ENCODE measurements at places on chromosomes 2 and 18. TPM values are rescaled to one million over a fixed set of nuclear protein-coding genes. Genes with fewer than 3 reads are reported as not detected.
A peak's percentile ranks its signal among the peaks of the same experiment; 100 is the strongest.

- DNase-seq = no peak
These were observed 47.0 kb upstream of the PTH2R start for GRCh38 chr2:208359632-208359986.

DNA sequence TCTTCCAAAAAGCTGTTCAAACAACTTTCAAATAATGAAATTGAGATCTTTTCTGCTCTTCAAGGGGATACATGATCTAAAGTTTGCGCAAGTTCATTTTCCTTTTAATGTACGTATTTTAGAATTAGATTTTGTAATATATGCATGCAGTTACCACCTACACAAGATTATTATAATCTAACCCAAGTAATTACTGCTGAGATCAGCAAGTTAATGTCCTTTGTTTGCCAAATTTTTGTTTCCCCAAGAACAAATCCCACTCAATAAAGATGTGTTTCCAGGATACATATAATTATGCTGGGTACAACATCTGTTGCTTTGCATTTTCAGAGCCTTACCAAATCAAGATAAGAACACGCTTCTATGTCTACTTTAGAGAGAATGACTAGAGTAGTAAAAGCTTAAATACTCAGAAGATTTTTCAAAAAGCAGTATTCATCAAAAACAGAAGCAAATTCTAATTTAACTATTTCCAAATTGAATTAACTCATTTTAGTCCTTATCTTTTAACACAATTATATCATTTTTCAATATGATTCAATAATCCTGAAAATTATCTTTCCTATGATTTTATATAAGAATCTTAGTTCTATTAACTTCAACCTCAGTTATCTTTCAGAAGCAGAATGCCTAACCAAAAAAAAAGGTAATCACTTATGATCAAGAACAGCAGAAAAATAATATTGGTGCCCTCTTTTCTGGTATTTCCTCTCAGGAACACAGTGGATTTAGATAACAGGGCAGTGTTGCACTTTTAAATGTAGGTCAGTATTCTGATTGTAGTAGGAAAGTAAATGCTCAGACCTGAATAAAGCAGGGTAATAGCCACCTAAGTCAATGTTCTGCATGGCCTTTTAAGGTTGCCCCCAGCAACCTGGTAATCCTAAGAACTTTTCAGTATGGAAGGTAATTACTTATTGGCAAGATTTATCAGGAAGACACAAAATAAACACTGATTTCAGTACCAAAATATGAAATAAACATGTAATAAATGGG is 28.0 kb downstream of the CERKL start:
- no peak for DNase-seq

Gene PDE6D
- total RNA-seq = 16.6 TPM

Gene DSC2
- 14.1 TPM for total RNA-seq

GRCh38 chr2:29783666-29784065 is 137.7 kb downstream of the ALK start:
- no peak for DNase-seq

DNA sequence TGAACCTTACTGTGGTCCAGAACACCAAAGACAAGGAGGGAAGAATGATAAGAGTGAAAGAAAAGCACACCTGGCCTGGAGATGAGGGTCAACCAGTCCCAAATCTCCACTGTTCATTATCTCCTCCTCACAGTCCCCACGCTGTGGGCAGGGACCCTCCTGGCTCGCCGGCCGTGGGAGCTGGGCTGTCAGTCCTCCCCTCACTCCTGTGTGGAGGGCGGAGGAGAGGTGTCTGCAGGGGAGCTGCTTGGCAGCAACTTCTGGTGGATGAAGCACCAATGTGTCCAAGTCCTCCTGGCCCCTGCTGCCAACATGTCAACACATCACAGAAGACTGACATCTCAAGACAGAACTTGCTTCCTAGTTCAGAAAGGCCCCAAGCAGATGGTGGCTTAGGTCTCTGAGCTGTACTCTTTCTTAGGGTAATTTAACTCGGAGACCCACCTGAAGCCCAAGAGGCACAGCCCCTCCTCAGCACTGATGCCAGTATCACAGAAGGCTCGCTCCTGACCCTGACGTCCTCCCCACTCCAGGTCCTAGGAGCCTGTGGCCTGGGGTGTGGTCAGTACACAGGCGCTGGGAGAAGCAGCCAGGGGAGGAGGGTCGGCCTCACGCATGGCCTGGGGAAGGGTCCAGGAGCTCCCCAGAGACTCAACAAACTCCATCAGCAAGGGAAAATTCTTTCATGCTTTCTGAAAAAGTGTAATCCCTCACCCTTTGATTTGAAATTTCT is 54.5 kb downstream of the PARD6G start:
- no peak for DNase-seq

Gene FOXD4L1
- not detected for total RNA-seq

DNA sequence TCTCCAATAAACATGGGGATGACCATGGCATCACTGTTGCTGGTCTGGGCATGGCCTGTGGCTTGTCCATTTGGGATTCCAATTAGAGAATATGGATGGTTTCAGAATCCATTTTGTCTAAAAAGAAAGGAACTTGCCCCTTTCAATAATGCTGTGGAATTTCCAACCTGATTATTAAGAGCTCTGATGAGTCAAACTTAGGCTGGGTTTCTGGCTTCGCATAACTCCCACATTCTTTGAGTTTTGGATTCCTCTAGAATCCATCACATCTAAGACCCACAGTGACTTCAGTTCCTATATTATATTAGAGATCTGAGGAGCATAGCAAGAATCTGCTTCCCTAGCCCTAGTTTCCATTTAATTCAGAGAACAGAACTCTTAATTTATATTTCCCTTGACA is 531.5 kb downstream of the TNS1 start:
- DNase-seq = no peak

- no peak for DNase-seq
These were observed 747.7 kb downstream of the NRXN1 start for GRCh38 chr2:50284188-50284587.

DNA sequence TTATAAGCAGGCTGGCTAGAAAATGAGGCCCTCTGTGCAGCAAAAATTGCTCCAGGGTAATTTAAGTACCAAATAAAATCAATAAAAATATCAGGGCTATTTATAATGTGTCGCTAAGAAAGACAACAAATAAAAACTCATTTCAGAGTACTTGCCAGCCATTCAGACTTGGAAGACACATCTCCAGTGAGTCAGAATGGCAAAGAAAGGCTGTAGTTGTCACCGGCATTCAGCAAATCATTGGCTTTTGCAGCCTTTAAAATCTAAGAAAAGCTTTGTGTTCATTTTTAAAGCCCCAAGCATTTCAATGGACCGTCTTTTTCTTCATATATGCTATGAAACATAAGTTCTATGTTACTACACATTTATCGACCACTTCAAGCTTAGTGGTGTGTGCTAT is 141.1 kb upstream of the HNMT start:
- no peak for DNase-seq

DNA sequence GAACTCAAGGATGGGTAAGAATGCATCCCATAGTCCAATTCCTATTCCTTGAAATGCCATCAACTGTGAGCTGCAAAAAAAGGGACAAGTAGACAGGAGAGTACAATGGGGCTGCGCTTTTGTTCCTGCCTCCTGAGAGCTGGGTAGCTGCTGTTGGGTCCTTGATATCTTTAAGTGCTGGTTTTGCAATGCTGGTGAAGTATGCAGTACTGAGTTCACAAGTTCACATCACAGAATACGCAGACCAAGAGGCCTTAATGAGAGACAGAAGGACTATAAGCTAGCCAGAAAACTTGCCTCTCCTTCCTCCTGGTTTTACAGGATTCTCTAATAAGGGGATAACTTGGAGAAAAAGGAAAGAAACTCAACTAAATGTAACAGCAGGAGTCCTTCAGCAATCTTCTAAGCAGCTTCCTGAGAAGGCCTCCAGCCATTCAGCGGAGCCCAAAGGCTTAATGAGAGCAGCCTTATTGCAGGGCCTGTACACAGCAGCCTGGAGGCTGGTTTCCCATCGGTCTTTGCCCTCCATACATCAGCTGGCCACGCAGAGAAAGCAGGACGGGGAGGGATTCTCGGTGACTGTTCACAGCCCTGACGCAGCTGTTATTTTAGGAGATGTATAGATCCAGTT is 293.1 kb downstream of the CDCA7 start:
- no peak for DNase-seq

Gene RAX
- total RNA-seq = not detected

DNA sequence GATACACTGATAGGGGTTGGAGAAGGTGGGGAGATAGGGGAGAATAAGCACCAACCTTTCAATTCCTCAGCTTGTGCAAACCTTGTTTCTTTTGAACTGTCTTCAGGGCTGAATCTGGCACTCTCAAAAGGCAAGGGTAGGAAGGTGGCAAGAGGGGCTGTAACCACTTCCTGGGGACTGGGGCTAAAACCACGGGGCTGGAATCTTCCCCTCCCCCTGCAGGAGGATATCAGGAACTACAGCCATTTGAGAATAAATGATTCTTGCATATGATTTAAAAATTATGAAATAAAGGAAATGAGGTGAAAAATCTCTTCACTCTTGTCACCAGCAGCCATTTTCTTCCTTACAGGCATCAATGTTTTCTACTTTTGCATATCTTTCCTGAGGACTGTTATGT is 50.8 kb downstream of the ATOH8 start:
- peak; percentile 20 for DNase-seq

DNA sequence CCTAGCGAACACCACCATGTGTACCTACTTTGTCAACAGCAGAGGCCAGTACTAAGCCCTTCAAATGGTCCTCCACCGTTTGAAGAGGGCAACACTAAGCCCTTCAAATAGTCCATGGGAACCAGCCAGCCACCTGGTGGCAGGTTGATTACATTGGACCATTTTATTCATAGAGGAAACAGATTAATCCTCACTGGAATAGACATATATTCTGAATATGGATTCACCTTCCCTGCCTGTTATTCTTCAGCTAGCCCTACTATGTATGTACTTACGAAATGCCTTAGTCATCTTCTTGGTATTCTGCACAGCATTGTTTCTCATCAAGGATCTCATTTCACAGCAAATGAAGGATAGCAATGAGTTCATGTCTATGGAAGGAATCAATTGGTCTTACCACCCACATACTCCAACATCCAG is 10.0 kb upstream of the ZNF396 start:
- no peak for DNase-seq

Gene CCDC102B
- 8.6 TPM for total RNA-seq

- no peak for DNase-seq
These were observed 267.6 kb upstream of the RAB12 start for GRCh38 chr18:8341481-8342230.

Gene IL1RL1
- 54.0 TPM for total RNA-seq

Gene LDLRAD4
- 80.2 TPM for total RNA-seq

Gene ANKRD30BL
- total RNA-seq = not detected

GRCh38 chr2:217248312-217248935 is 388.6 kb upstream of the TNP1 start:
- DNase-seq = peak; percentile 60

DNA sequence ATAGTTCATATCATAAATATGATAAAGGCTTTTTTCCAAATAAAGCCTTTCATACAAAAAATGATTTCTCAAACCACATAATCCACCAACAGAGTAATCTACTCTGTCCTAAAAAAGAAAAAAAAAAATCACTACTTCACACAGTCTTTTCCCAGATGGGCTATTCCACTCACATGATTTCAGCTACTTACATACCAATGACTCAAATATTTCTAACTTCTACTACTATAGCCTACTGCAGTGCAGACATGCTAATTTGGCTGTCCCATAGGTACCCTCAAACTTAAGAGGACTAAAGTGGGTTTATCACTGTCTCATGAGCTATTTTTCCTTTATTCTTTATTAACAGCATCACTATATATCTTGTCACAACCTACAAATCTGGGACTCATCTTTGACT is 57.4 kb downstream of the SLC66A3 start:
- no peak for DNase-seq

GRCh38 chr2:138395565-138396306 is 105.8 kb upstream of the SPOPL start:
- DNase-seq = peak; percentile 60

Gene HOXD3
- 0.73 TPM for total RNA-seq

DNA sequence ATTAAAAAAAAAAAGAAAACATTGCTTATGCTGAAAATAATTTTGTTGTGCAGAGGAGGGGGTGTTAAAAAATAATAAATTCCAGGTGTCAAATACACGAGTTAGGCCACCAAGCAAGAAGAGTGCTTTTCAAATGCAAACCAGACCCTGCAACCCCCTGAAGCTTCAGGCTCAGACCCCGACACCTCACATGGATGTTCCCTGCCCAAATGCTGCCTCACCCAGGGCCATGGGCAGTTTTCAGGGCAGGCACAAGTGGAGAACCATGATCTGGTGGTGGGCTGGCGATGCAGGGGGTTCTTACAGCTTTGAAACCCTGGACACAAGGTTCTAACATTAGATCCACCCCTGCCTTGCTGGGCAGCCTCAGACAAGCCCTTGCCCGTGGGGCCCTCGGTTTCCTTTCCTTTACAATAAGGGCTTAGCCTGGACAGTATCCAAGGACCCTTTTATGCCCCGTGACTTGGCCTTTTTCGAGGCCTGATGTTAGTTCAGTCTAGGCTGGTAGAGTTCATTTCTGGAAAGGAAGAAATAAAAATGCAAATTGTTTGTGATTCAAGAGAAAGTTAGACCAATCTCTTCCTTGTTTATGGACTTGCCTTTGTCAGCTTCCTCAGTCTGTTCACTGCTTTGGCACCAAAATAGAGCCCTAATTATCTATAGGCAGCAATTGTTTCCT is 168.7 kb downstream of the DDX1 start:
- no peak for DNase-seq

Gene NT5C1B
- total RNA-seq = not detected
